Pancreas (tissue), 10 donors: ENCODE measurements at places on chromosomes 3 and 15. TPM values are rescaled to one million over a fixed set of nuclear protein-coding genes. Genes with fewer than 3 reads are reported as not detected.

GRCh38 chr3:64011685-64012084 lies 11.6 kb downstream of the PSMD6 start:
- H3K27ac ChIP-seq = peak overlapping the region; percentile 48
- peaks cover 36% of the 10 kb centered on the region for H3K36me3 ChIP-seq
- H3K4me3 ChIP-seq = no peak overlapping the region
- H3K4me1 ChIP-seq = peaks cover 30% of the 10 kb centered on the region

DNA sequence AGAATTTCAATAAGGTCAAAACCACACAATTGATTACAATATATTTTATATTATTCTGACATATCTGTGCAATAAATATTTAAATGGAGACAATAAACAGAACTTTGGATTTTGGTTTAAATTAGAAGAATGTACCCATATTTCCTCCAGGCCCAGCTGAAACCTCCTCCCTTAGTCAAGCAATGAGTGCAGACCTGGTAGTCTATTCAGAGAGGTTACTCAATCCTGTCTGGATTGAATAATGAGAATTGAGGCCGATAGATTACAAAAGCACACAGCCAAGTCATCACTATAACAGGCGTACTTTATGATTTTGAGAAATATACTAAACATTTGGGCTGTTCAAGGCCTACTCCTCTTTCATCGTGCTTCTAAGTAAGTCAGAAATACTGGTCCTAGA lies 114.5 kb upstream of the STRIT1 start:
- H3K36me3 ChIP-seq = no peaks in the 10 kb centered on the region
- H3K4me3 ChIP-seq = no peak overlapping the region
- no peak for DNase-seq
- no peaks in the 10 kb centered on the region for H3K4me1 ChIP-seq

DNA sequence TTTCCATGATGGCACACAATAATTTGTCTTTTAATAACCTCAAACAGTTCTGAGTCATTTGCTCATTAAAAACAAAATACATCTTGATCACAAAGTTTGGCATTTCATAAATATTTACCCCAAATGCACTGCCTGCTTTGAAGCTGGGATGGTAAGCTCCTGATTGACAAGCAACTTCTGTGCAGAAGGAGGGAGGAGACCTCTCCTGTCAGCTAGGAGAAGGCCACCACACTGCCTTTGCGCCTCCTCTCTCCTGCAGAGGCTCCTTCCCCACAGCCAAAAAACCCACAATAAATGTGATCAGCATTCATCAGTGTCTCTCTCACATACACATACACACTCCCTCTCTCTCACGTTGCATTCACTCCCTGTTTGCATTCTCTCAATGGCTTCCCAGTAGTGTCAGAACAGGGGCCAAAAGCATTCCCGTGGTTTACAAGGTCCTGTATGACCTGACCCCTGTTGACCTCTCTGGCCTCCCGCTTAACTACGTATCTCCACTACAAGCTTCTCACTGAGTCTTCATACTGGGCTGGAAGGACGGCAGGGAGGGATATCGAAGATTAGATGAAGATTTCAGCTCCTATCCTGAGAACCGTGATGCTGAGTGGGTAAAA lies 216.4 kb downstream of the FOXP1 start:
- DNase-seq = no peak
- H3K4me1 ChIP-seq = no peaks in the 10 kb centered on the region
- H3K36me3 ChIP-seq = no peaks in the 10 kb centered on the region

DNA sequence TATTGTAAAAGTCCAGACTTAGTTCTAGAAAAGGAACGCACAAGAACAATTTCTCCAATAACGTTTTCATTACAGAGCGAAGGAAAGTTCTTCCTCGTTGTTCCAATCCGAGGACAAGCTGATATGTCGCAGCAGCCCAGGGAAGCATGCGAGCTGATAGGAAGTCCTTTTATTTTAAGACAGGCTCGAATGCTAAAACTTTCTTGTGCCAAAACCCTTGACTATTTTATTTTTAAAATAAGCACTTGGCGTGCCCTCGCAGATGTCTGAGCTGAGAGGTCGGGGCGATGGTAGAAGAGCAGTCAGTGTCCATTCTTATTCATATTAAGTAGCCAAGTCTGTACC lies 433 bp upstream of the MITF start:
- H3K36me3 ChIP-seq = no peaks in the 10 kb centered on the region
- DNase-seq = no peak
- H3K4me3 ChIP-seq = peak overlapping the region; percentile 83
- no peak overlapping the region for H3K27ac ChIP-seq

Gene DAPK2
- total RNA-seq = 8.0 TPM

Gene ZWILCH
- 3.6 TPM for total RNA-seq

DNA sequence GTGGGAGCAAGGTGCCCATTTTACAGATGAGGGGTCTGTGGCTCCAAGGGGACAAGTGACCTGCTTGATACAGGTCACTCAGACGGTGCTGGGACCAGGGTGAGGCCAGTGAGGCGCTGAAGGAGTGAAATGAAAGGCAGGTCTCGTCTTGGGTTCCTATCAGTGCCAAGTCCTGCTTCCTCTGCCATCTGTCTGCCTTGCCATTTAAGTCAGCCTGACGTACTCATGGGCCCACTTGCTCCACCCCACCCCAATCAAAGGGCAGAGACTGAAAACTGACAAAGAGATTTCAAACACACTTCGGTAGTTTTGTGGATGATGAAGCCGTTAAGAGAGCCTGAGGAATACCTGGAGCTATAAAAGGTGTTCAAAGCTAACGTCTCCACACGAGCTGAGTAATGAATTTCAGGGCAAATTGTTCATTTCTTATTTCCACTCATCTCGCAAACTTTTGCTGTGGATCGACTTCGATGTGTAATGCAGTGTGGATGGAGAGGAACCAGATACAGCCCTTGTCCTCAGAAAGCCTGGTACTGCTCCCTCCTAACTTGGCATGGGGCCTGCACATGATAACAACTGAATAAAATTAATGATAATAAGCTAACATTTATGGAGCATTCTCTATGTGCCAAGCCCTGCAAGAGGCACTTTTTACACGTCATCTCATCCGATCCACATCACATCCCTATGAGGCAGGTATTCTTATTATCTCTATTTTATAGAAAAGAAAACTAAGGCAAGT lies 36.6 kb downstream of the ATP2B2 start:
- H3K36me3 ChIP-seq = no peaks in the 10 kb centered on the region
- H3K27me3 ChIP-seq = peaks cover 5% of the 10 kb centered on the region
- H3K4me1 ChIP-seq = no peaks in the 10 kb centered on the region
- no peak overlapping the region for H3K27ac ChIP-seq
- no peak overlapping the region for H3K4me3 ChIP-seq

GRCh38 chr3:20516311-20516710 lies 330.3 kb upstream of the SGO1 start:
- no peaks in the 10 kb centered on the region for H3K36me3 ChIP-seq
- H3K27ac ChIP-seq = no peak overlapping the region
- H3K4me1 ChIP-seq = no peaks in the 10 kb centered on the region

DNA sequence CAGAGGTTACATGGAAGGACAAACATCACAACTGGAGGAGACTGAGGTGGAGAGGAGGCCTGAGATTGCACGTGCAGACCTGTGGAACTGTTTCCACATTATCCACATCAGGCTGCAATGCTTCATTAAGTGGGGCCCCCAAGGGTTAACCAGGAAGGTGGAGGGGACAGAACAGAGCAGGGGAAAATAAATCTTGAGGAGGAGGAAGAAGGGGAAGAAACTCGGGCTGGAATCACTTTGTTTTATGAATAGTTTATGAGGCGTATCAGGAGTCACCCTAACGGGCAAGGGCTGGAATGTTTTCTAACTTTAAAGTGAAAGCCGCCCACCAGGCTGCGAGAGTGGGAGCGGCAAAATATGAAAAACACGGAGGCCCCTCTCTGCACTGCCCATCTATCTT lies 154.9 kb downstream of the WNT5A start:
- H3K27me3 ChIP-seq = no peaks in the 10 kb centered on the region
- no peak overlapping the region for H3K27ac ChIP-seq
- H3K4me1 ChIP-seq = no peaks in the 10 kb centered on the region
- H3K36me3 ChIP-seq = no peaks in the 10 kb centered on the region
- H3K4me3 ChIP-seq = no peak overlapping the region

GRCh38 chr3:53101956-53102355 lies 28.3 kb downstream of the RFT1 start:
- H3K27me3 ChIP-seq = no peaks in the 10 kb centered on the region
- no peak overlapping the region for H3K4me3 ChIP-seq
- H3K27ac ChIP-seq = no peak overlapping the region

DNA sequence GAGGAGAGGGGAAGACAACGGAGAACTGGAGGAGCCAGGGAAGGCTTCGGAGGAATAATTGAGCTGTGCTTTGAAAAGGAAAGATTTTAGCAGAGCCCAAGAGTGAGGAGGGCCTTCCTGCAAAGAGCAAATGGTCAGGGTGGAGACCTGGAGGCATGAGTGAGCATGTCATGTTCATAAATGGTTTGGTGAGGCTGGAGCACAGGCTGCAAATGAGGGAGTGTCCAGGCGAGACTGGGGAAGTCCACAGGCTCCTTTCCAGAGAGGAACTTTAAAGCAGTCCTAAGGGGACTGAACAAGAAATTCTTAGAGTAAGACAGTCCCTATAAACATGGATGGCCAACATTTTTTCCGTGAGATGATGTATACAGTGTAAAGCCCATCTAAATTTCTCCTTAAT lies 108.8 kb downstream of the THSD4 start:
- H3K27me3 ChIP-seq = no peaks in the 10 kb centered on the region
- no peak overlapping the region for H3K4me3 ChIP-seq
- H3K4me1 ChIP-seq = no peaks in the 10 kb centered on the region
- H3K36me3 ChIP-seq = no peaks in the 10 kb centered on the region
- DNase-seq = no peak
- no peak overlapping the region for H3K27ac ChIP-seq

DNA sequence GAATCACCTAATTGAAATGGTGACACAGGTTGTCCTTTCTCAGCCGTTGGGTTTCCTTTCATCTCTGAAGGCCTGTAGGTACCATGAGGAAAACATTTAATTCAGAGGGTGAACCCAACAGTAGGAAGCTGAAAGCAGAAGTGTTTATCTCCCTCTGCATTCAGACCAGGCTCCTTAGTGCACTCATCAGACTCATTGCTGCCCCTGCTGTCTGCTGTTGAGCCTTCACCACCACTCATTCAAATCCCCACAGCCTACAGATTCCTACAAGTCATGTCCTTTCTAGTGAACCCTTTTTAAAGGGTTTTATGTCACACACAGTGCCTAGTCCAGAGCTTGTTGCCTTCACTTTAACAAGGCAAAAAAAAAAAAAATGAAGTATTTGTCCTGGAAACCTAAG lies 13.4 kb downstream of the WDR48 start:
- H3K27ac ChIP-seq = no peak overlapping the region
- no peak overlapping the region for H3K4me3 ChIP-seq
- H3K27me3 ChIP-seq = no peaks in the 10 kb centered on the region
- H3K36me3 ChIP-seq = peaks cover 21% of the 10 kb centered on the region

Gene IL1RAP
- 3.9 TPM for total RNA-seq

GRCh38 chr3:127741246-127741645 lies 68.5 kb downstream of the ABTB1 start:
- no peak for DNase-seq
- H3K4me1 ChIP-seq = no peaks in the 10 kb centered on the region
- no peaks in the 10 kb centered on the region for H3K27me3 ChIP-seq
- H3K27ac ChIP-seq = no peak overlapping the region

Gene FOXB1
- total RNA-seq = not detected

- H3K4me3 ChIP-seq = no peak within 1 kb of the TSS
- H3K36me3 ChIP-seq = no peaks in the 10 kb centered on the region
- H3K27me3 ChIP-seq = no peaks in the 10 kb centered on the region
- DNase-seq = peak; percentile 69
Observed at GRCh38 chr3:16174389-16174788, at the start of gene GALNT15. GALNT15 (plus strand) TSS chr3:16174680; CDS start chr3:16175152, 472 bp downstream.

Gene SAXO2
- total RNA-seq = 4.3 TPM

- no peaks in the 10 kb centered on the region for H3K4me1 ChIP-seq
- no peaks in the 10 kb centered on the region for H3K36me3 ChIP-seq
- H3K27ac ChIP-seq = no peak overlapping the region
- H3K27me3 ChIP-seq = no peaks in the 10 kb centered on the region
- no peak for DNase-seq
- no peak overlapping the region for H3K4me3 ChIP-seq
Observed at GRCh38 chr3:197847866-197848401, 56.9 kb downstream of the LRCH3 start.

Gene SLC22A13
- 0.24 TPM for total RNA-seq

Gene MCF2L2
- total RNA-seq = 2.0 TPM

DNA sequence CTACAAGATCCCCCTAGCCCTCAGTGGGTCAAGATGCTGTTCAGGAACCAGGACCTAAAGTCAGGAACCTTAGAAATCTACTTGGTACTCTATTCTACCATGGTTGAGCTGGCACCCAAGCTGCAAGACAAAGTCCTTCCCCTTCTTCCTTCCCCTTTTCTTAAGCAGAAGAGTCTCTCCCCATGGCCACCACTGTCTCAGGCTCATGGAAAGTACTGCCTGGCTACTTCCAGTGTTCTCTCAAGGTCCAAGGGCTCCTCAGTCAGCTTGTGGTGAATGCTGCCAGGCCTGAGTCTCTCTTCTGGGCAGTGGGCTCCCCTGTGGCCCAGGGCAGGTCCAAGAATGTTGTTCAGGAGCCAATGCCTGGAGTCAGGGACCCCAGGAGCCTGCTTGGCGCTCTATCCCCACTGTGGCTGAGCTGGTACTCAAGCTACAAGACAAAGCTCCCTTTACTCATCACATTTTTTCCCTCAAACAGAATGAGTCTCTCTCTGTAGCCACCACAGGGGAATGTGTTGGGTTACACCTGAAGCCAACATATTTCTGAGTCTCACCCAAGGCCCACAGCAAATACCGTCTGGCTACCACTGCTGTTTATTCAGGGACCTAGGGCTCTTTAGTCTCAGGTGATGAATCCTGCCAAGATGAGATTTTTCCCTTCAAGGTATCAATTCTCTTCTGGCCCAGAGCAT lies 18.1 kb upstream of the SLC27A2 start:
- no peak overlapping the region for H3K4me3 ChIP-seq
- no peaks in the 10 kb centered on the region for H3K27me3 ChIP-seq
- no peaks in the 10 kb centered on the region for H3K36me3 ChIP-seq
- H3K27ac ChIP-seq = no peak overlapping the region
- no peaks in the 10 kb centered on the region for H3K4me1 ChIP-seq
- no peak for DNase-seq

Gene APBA2
- total RNA-seq = 3.9 TPM

DNA sequence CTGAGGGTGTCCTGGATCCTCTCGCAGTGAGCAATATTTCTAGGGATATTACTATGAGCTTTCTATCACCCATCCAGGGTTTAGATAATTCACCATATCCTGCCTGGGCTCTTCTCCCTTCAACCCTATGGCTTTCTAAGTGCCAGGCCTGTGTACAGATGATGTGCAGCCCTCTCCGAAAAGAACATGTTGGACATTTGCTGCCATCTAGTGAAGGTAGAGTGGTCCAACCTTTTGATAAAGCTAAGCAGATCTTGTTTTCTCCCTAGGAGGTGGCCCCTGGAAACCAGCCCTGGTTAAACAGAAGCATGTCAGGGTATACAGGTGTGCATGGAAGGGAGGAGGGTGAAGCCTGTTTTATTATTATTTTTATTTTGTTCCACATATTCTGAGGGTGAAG lies 27.9 kb upstream of the SCN10A start:
- no peak overlapping the region for H3K4me3 ChIP-seq
- no peak for DNase-seq
- no peaks in the 10 kb centered on the region for H3K27me3 ChIP-seq
- no peaks in the 10 kb centered on the region for H3K36me3 ChIP-seq
- H3K27ac ChIP-seq = no peak overlapping the region
- no peaks in the 10 kb centered on the region for H3K4me1 ChIP-seq

GRCh38 chr3:110101361-110101760 lies 764.0 kb upstream of the DPPA4 start:
- H3K36me3 ChIP-seq = no peaks in the 10 kb centered on the region
- no peak overlapping the region for H3K4me3 ChIP-seq
- H3K4me1 ChIP-seq = no peaks in the 10 kb centered on the region
- H3K27me3 ChIP-seq = no peaks in the 10 kb centered on the region
- no peak for DNase-seq
- H3K27ac ChIP-seq = no peak overlapping the region

Gene UBE2E2
- total RNA-seq = 7.4 TPM
